HFFc6 (cell line): ENCODE measurements at places on chromosomes 7 and 10.
A peak's percentile ranks its signal among the peaks of the same experiment; 100 is the strongest.

- DNase-seq: no peak
These were observed 4.8 kb upstream of the OR6V1 start for GRCh38 chr7:143047326-143047725.

DNA sequence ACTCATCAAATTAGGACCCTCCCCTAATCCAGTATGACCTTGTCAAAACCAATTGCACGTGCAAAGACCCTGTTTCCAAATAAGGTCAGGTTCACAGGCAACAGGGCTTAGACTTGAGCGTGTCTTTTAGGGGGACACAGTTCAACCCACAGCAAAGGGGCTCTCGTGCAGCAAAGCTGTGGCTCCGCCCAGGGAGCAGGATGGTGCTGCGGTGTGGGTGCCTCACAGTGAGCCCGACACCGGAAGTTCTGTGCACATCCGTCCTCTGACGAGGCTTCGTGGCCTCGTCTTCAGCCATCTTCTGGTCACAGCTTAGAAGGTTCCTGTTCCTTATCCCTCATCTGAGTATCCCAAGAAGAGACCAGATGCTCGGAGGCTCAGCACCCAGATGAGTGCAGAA is 509.2 kb upstream of the FOXK1 start:
- DNase-seq: no peak

DNA sequence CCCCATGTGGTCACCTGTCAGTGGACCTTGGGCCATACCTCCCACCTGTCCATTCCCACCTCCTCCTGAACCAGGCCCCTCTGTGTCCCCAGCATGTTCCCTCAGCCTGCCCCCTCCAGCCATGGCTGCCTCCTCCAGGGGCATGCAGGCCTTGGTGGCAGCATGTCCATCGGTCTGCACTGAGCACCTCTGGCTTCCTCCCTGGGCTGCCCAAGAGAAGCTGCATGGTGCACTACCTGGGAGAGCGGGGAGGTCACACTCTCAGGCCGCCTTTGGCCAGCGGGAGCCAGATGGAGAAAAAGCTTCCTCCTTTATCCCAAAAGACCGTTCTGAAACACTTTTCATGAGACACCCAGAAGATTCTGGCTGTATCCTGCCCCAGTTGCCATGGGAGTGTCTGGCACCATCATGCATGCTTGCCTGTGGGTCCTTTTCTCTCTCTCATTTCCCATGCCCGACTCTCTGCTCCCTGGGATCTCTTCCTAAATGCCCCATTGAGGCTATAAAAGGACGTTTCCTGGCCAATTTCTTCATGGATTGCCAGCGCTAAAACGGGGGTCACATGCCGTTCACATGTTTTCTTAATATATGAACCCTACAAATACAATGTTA is 45.5 kb upstream of the MGMT start:
- DNase-seq: no peak

GRCh38 chr10:27345455-27345920 is 104.9 kb upstream of the ACBD5 start:
- no peak for DNase-seq

DNA sequence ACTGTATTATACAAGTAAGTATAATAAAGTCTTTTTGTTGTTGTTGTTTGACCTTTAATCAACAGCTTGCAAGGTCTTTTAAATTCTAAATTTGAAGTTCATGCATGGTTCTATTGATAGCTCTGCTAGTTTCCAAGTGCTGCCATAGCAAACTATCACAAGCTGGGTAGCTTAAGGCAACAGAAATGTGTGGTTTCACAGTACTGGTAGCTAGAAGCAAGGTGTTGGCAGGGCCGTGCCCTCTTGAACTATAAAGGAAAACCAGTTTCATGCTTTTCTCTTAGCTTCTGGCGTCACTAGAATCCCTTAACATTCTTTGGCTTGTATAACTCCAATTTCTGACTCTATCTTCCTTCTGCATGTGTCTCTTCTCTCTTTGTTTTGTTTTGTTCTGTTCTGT is 1021.9 kb upstream of the AUTS2 start:
- no peak for DNase-seq

GRCh38 chr10:33743429-33743857 is 409.0 kb upstream of the NRP1 start:
- no peak for DNase-seq

DNA sequence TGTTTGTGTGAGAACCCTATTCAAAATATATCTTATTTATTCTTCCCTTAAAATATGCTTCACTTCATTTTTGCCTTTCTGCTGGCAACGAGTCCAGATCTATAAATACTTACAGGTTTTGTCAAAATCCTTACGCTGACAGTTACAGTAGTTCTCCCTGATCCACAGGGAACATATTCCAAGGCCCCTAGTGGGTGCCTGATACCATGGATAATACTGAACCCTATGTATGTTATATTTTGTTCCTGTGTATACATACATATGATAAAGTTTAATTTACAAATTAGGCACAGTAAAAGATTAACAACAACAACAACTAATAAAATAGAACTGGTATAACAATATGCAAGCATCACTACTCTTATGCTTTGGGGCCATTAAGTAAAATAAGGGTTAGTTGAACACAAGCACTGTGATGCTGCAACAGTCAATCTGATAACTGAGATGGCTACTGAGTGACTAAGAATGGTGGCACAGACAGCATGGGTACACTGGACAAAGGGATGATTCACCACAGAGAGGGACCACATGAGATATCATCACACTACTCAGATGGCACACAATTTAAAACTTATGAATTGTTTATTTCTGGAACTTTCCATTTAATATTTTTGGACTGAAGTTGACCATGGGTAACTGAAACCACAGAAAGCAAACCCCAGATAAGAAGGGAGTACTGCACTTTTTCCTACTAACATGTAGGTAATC is 29.4 kb upstream of the PCGF5 start:
- peak; percentile 71 for DNase-seq

GRCh38 chr7:109663806-109664205 is 1094.1 kb downstream of the DNAJB9 start:
- no peak for DNase-seq

GRCh38 chr10:58827381-58827780 is 314.7 kb downstream of the BICC1 start:
- DNase-seq: no peak

GRCh38 chr7:149831741-149832219 is 6.4 kb upstream of the ZNF862 start:
- no peak for DNase-seq

GRCh38 chr7:10646194-10646593 is 327.5 kb upstream of the PHF14 start:
- no peak for DNase-seq

- no peak for DNase-seq
These were observed 28.6 kb downstream of the PPP3CB start for GRCh38 chr10:73467206-73467605.

DNA sequence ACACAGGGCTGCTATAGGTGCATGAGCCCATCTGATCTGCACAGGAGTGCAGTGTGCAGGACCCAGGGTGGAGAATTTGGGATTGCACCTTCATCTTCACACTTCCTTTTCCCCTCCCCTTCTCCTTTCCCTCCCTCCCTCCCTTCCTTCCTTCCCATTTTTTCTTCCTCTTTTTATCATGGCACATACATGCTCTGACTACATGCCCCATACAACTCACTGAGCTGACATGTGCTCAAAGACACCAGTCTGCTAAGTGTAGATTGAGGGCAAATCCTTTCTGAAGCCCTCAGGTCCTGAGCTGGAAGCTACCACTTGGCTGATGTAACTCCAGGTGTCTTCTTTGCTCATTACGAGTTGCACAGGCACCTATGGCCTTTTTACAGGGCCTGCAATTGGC is 365.3 kb upstream of the ZNF32 start:
- DNase-seq: no peak

DNA sequence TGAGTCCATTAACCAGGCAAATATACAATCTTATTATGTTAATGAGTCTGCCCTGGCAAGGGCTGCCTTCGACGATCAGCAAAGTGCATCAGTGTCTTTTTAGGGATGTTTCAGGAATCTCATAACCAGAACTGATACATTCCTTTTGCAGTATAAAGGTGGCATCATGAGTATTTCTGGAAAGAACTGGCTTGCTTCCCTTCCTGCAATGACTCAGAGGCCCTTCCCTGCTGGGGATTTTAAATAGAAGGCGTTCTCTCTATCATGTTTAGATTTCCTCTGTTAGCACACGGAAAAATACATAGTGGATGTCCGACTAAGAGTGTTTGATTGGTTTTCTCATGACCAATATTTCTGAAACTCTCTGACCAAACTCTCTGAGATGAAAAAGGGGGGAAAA is 1.8 kb downstream of the NPS start:
- DNase-seq: no peak

GRCh38 chr7:3246127-3246526 is 54.9 kb upstream of the SDK1 start:
- no peak for DNase-seq

GRCh38 chr7:126750207-126750911 is 502.4 kb downstream of the GRM8 start:
- no peak for DNase-seq

GRCh38 chr10:17203416-17203815 is 1.9 kb upstream of the TRDMT1 start:
- DNase-seq: no peak

- no peak for DNase-seq
These were observed 6.3 kb downstream of the ZNF503 start for GRCh38 chr10:75395066-75395931.

- DNase-seq: peak; percentile 49
These were observed 113.3 kb upstream of the CREB5 start for GRCh38 chr7:28298870-28299518.

DNA sequence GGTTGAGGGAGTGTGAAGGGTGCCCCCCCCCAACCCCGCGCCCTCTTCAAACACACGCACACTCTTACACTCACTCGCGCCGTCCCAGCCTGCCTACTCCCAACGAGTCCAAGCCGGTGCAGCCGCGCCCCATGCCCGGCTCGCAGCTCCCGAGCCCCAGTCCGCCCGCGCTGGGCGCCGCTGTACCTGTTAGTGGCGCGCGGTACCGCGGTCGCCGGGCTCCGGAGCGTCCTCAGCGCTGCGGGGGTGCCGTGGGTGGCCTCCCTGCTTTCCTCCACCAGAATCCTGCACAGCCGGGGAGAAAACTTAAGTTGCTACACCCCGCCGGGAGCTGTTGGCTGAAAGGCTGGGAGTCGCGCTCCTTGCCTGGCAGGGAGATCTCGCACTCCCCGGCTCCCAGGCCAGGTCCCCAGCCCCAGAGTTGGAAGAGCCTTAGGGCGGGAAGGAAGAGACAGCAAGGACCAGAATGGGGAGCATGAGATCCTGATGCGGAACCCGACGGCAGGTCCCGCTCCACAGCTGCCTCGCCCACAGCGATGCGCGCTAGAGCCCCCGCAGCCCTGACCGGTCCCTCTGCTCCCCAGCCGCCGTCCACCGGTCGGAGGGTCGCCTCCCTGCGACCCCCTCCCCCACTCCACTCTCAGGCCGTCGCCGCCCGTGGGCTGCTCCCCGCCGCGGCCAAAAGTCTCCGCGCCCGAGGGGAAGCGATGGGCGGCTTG is 863 bp downstream of the ST8SIA6 start:
- DNase-seq: no peak

GRCh38 chr10:108249940-108250339 is 1085.4 kb upstream of the SORCS1 start:
- no peak for DNase-seq

DNA sequence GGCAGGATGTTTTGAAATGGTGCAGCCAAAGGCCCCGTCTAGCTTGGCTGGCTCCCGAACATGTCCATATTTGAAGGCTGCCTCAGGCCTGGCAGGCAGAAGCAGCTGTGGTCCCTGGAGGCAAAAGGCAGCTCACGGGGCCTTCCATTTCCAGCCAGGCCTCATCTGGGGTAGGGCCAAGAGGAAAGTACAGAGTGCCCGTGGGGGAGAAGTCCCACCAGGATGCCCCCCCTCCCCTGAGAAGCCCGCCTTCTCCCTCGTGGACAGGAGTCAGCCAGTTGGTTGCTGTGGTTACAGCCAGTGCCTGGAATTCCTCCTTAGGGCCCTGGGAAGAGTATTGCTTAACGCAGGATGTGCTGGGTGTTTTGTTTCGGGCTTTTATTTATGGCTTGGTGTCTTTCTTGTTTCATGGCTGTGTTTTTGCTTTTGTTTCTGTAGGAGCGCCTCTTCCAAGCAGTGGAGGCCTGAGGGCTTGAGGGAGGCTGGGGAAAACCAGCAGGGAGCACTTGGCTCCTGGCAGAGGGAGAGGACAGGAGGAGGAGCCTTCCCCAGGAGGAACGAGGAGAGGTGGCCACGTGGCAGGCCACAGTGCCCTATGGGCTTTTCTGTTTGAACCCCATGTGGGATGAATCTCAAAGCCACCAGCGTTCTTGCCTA is 45.4 kb downstream of the CHST3 start:
- peak; percentile 94 for DNase-seq

- no peak for DNase-seq
These were observed 125.5 kb downstream of the CLEC2L start for GRCh38 chr7:139648941-139649425.

DNA sequence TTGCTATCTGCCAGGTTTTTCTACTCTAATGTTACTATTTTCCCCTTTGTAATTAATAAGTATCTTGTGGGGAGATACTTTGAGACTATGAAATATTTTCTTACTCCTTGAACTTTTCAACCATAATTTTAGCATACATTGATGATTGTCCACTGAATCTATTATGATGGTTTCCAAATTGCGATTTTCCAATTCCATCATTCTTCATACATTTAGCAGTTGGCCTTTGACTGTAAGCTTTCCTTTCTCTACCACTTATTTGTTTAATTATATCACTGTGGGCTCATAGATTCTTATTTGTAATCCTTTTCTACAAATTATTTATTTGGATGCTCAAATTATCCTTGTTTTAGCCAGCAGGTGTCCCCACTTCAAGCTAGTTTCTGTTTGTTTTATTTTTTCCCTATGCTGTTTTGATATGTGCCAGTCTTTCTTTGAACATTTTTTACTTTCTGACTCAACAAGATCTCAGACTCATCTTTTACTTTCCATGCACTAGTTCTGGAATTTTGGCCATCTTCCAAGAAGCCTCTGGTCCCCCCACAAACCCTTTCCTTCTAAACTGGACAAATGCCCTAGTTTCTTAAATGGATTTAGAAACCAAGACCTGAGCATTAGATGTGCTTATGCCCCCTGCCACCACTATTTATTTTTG is 11.4 kb upstream of the MRPS16 start:
- peak; percentile 37 for DNase-seq

GRCh38 chr10:75367021-75367487 is 34.5 kb downstream of the ZNF503 start:
- no peak for DNase-seq

DNA sequence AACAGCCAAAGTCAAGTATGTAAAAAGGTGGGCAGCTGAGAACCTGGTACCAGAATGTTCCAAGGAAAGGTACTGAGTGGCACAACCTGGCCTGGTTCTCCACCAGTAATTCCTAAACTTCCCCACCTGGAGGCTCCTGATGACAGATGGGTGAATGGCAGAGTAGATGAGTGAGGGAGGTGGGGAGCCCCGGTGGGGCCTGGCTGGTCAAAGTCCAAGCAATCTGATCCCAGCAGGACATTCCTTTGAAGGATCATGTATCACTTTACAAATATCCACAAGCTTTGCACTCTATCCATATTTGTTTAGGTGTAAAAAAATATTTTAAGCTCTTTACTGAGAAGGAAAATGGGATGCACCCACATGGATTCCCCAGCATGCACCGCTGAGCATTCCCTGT is 250.2 kb downstream of the DPP6 start:
- DNase-seq: no peak
